ENCODE measurements at places on chromosomes 12 and 14.

- no peak for DNase-seq
Observed at GRCh38 chr12:13203034-13203922, 6.8 kb downstream of the EMP1 start.

- DNase-seq = no peak
Observed at GRCh38 chr12:2813214-2814185, 1.0 kb downstream of the ITFG2 start.

- no peak for DNase-seq
Observed at GRCh38 chr14:47257013-47257412, 418.4 kb downstream of the MDGA2 start.

DNA sequence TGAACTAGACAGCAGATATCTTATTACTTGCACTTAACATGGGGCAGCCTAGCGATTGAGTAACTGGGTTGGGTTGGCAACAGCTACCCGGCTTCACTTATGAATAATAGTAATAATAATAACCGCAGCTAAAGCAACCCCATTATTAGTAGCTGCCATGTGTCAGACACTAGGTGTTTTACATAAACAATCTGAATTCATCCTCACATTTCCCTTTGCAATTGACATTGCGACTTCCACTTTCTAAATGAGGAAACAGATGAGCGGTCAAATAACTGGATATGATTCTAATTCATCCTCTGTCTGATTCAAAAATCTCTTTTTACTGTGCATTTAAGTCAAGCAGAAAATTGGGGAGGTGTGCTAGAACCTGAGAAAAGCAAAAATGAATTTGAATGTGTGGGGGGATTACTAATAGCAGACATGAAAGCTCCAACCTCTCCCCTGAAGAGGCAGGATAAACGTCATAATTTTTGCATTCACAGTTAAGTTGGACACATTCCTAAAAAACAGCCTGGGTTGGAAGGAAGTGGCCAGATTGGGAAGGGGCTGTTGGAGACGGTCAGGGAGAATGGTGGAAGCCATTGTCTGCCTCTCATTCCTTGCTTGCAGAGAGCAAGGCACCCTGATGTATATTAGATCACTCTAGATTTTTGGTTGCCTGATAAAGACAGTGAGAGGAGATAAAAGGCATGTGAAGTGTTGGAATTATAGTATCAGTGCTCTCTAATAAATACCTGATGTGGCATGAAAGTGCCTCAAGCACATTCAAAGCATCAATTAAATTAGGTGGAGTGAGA is 13.1 kb downstream of the EMP1 start:
- no peak for DNase-seq

- no peak for DNase-seq
Observed at GRCh38 chr12:65113621-65114035, 7.5 kb downstream of the WIF1 start.

DNA sequence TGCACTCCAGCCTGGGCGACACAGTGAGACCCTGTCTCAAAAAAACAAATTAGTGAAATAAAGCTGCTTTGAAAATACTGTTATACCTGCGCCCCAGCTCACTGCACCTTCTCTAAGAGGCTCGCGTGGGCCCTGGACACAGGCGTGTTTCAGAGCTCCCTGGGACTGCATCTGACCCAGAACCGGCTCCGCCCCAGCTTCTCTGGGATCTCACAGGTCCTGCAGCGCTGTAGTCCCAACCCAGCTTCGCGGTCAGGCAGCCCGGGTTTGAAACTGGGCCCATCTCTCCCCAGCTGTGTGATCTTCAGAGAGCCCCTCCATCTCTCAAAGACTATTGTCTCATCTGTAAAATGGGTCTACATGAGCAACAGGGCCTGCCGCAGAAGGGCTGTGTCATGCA is 7.5 kb downstream of the RIMBP2 start:
- no peak for DNase-seq

DNA sequence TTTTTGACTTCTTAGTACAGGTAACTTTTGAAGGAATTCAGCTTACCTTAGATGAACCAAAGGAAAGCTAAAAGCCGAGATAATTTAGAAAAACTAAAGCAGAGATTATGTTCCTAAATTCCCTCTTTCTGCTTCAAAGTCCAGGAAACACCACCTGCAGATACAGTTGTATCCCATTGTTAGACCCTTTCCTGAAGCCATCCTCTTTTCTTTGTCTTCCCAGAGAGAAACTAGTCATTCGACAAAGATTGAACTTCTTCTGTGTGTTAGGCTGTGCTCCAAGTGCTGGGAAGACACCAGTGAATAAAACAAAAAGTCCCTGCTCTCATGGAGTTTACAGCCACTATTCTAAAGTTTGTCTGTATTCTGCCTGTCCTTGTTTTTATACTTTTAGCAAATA is 29.3 kb downstream of the PPM1A start:
- no peak for DNase-seq

- DNase-seq = no peak
Observed at GRCh38 chr14:88323523-88324199, 592 bp upstream of the KCNK10 start.

- DNase-seq = no peak
Observed at GRCh38 chr14:23159532-23159931, 23.9 kb downstream of the SLC7A8 start.

DNA sequence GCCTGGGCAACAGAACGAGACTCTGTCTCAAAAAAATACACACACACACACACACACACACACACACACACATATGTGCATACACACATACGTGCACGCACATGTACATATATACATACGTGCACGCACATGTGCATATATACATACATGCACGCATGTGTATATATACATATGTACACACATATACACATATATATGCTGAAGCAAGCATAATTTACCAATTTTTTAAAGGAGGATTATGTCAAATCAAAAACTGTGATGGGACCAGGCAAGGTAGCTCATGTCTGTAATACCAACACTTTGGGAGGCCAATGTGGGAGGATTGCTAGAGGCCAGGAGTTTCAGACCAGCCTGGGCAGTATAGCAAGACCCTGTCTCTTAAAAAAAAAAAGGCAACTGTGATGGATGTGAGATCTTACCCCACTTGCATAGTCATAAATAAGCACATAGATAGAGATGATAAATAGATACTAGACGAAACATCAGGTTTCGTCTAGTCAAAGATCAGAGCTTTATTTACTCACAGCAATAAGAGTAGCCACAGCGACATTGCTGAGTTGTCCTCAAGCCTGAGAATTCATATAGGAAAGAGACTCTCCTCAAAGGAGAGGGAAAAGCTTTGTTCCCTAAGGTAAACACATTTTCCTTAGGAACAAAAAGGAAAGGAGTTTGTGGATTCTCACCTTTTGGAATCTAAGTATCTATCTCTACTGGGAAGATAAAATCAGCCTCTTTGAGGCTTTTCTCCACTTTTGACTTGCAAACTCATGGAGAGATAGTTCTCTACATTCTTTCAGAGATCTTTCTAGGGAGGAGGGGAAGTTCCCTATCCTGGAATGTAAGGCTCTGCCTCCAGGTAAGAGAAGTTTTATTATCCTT is 74.7 kb upstream of the AMN1 start:
- no peak for DNase-seq

- no peak for DNase-seq
Observed at GRCh38 chr14:93285044-93285443, 47.8 kb downstream of the BTBD7 start.

DNA sequence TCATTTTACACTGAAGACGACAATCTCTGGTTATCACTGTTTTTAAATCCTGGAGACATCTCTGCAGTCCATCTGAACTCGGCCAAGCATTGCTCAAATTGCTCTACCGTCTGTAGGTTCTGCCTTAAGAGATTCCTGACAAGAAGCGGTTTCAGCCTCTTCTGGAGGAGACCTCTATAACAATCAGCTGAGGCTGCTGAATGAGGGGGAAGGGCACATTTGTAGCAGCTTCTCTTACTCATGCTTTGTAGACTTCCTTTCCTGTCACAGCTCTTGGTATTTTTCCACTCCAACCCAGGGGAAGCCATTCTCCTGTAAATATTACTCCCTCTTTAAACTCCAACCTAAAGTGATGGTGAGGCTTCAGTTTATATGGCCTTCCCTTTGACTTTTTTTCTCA is 3.0 kb downstream of the ARG2 start:
- DNase-seq = no peak

GRCh38 chr14:72704502-72704901 is 189.4 kb downstream of the DPF3 start:
- DNase-seq = no peak

- DNase-seq = no peak
Observed at GRCh38 chr12:125340791-125341190, 275.6 kb downstream of the AACS start.

- DNase-seq = peak; percentile 86
Observed at GRCh38 chr12:46214668-46215436, 54.0 kb downstream of the SLC38A1 start.

DNA sequence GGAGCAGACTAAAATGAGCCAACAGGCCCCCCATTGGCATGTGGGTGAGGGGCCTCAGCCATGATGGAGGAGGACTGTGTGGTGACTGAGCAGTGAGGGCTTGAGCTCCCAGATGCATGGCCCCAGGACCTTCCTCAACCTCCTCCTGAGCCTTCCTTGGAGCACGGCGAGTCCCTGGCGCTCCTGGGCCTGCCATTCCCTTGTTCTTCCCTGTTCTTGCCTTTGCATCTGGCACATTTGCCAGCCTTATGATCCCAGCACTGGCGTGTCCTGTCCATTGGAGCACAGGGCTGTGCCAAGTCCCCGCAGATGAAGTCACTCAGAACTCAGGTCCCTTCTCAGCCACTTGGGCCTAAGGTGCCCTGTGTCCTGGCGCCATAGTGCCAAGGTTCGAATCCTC is 40.3 kb upstream of the MEG3 start:
- DNase-seq = no peak

DNA sequence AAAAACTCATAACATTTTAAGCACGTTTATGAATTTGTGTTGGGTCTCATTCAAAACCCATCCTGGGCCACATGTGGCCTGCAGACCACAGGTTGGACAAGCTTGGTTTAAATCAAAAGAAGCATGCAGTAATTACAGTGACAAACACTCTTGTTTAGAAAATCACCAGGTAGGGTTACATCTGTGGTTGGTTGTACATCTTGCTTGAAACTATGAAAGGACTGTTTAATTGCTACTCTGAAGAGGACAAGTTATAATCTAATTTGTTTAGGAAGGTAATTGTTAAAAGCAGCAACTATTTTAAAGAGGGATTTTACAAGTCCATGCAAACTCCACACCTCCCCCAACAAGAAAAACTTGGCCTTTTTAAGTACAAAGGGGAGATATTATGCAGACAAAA is 4.0 kb downstream of the TRIP11 start:
- no peak for DNase-seq

DNA sequence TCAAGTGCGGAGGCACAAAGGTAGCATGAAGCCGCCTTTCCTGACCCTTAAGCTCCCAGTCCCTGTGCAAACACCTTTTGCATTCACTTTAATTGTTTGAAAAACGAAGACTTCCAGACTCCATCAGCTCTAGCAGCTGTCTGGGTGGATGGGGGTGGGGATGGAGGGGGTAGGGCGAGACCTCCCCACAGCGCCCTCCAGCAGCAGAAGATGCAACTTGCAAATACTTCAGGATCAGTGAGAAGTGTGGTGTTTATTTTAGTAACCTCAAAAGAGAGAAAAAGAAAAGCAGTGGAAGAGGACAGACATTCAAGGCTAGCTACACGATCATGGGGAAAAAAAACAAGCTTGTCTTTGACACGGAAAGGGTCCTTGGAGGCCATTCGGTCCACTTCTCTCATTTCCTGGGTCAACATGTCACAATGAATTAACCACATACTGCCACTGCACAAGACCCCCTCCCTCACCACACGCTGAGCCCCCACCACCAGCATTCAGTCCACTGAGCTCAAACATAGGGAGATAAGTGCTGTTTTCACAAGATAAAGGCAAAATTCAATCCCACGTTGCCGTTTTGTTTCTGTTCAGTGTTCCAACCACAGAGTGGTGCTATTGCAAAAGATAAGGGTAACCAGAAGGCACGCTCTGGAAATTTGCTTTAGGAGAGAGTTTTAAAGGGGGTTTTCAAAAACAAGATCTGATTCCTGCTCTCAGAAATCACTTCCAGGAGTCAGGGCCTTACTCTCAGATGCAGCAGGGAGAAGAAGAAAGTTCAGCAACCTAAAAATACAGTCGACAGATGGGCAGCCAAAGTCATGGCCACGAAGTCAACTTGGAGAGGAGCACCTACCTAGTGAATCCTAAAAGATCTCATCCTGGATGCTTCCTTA is 3.3 kb upstream of the NTF3 start:
- no peak for DNase-seq

- no peak for DNase-seq
Observed at GRCh38 chr12:91492648-91493047, 310.0 kb upstream of the DCN start.

- no peak for DNase-seq
Observed at GRCh38 chr14:91987192-91987591, 39.7 kb upstream of the FBLN5 start.

DNA sequence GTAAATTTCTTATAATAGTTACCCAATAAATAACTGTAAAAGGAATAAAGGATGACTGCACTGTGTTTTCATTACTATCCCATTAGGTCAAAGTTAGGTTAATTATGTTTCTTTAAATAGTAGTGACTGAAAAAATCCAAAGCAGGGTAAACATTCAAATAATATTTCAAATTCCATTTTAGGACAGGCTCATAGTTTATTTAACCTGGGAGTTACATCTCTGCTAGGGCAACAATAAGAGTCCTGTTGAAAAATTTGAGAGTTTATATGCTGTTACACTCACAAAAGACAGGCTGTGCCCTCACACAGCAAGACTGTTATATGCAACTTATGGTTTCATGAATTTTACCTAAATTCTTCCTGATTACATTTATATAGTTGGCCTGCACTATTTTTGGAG is 8.0 kb downstream of the ERP27 start:
- no peak for DNase-seq

- DNase-seq = no peak
Observed at GRCh38 chr14:93430315-93431035, at the start of gene UNC79. TSS of gene UNC79 (plus strand) at chr14:93430939. CDS start at chr14:93431030, 91 bp downstream.

DNA sequence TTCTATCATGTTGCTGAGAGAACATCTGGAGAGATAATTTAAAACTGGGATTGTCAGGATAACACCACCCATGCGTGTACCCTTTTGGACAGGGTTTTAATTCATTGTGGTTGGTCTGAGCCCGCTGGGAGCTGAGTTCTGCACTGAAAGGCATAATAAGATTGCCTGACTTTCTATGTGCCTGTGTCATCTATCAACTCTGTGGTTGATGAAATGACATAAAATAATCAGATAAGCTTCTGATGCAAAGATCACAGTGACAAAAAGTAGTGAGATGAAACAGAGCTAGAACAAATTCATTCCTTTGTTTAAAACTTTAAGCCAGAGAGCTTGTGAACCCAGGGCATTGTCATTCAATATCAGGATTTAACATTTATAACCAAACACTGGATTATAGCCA is 98.7 kb downstream of the BBS10 start:
- no peak for DNase-seq

All from stimulated activated CD8-positive, alpha-beta memory T cell treated with anti-CD3 and anti-CD28 coated beads, Interleukin-7, amount 100 ng/mL, for 48 hours (primary cell).